NCI-H524 treated with DMSO at 0.1 percent for 48 hours (cell line): ENCODE measurements at places on chromosomes 1 and 21.

DNA sequence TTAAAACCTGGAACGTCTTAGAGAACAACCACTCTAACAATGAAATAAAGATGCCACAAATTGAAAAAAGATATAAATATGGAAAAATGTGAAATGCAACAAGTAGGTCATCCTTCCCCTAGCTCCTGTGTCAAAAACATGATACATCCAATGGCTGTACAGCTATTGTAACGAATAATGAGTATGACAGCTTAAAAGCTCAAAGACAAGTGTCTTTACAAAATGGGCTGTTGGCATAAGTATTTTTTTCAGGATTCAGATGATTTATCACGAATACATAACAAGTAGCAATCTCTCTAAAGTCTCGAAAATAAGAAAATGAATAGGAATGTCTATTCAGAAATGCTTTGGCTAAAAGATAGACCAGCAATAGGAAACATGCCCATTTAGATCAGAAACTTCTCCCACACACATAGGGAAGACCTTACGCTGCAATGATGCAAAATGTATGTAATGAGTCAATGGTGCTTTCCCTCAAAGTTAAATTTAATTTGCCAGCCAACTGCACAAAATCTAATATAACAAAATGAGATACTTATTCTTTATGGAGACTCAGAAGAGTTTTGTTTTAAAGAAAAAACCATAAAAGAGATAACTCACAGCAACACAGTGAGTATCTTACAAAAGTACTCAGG, 8.3 kb downstream of the TGFBR3 start:
- no peak for DNase-seq

DNA sequence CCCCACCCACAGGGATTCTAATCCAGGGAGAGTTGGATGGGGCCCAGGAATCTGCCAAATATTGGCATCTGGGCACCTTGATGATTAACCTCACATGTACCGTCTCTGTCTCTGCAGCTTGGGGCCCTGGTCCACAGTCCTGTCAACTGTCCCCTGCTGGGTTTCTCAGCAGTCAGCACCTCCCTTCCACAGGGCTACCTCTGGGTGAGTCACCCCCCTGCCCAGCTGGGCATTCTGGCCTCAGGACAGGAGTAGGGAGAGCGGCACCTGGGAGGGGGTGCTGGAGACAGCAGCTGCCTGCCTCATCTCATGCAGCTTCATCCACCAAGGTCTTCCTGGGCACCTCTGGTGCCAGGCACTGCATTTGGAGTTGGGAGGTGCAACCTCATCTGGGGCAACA, 100.6 kb upstream of the ACTL8 start:
- DNase-seq = no peak

DNA sequence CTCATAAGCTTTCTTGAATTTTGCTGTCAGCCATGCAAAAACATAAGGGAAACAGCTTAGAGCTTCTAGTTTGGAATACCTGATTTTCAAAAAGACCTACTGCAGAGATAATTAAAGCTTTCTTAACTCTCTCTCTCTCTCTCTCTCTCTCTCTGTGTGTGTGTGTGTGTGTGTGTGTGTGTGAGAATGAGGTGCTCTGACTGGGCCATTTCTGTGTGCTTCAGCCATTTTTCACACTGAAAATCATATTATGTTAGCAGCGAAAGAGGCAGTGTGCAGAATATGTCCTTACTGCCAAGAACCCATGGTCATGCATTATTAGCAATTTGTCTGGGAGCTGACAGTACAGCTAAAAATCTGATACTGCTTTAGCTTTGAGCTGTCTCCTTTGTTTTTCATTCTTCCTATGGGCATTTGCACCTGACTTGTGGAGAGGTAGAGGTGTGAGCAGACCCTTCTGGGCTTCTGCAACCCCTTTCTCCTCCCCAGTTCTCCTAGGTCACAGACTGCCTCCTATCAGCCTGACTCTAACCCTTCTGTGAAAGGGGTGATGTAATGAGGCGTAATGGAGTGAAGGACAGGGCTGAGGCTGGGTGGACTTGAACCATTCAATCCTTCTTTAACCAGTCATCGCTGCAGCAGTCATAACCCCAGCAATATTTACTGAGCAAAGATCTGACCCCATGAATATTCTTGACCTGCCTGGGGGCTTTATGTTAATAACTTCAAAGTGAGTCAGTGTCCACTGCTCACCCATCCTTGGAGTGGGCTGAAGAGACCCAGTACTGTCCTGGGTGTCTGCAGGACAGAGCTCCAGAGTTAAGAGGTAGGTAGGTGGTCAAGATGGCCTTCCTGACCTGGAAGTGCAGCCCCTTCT, 61.2 kb downstream of the SYT6 start:
- DNase-seq = no peak

GRCh38 chr1:185916861-185917260, 182.7 kb downstream of the HMCN1 start:
- DNase-seq = no peak

- DNase-seq = no peak
These were observed 18.1 kb upstream of the EPHA8 start for GRCh38 chr1:22545141-22545540.

DNA sequence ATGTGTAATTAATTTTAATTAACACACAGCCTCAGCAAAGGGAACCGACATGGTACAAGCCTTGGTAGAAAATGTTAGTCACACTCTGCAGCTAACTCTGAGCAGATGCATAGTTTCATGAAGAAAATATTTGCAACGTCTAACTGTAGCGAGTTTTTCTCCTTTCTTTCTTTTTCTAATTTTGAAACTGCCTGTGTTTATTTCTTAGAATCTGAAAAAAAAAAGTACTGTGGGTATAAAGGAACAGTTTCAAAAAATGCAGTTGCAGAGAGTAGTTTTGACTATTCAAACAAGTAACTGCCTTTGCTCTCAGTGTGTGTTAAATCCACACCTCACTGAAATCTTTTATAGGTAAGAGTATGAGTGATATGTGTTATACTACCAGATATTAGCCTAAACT, 149.9 kb upstream of the C1orf105 start:
- DNase-seq = no peak

DNA sequence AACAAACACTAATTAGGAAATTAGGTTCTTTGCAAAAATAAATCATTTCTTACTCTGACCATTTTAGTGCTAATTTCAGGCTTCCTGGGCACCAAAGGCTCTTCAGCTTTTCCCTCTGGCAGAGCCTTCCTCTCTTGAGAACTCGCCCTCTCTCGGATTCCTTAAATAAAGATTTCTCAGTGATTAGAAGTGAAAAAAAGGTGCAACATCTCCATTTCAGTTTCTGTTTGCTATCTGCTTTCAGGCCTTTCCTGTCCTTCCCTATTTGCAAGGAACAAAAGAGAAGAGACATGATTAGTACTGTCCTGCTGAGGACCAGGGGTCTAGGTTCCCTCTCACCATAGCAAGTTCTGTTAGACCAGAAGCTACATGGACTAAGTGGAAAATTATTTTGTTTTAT, 27.8 kb upstream of the CACYBP start:
- no peak for DNase-seq

DNA sequence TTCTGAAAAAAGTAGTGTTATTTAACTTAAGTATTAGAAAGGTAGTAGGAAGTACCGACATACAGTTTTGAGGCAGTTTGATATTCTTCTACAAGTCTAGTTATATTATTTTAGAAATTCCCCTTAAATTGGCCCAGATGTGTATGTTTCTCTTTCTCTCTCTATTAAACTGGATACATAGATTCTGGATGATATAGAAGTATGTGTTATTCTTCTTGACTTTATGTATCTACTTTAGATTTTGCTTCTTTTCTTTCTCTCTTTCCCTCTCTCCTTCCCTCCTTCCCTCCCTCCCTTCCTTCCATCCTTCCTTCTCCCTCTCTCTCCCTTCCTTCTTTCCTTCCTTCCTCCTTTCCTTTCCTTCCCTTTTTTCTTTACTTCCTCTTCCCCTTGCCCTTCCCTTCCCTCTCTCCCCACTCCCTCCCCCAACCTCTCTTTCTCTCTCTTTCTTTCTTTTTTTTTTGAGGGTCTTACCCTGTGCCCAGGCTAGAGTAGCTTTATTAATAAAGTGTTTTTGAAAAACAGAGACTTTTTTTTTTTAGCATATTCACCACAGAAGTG, 124.3 kb downstream of the OSBPL9 start:
- DNase-seq = no peak

GRCh38 chr21:35348686-35349085, 299.6 kb upstream of the RUNX1 start:
- DNase-seq = no peak

DNA sequence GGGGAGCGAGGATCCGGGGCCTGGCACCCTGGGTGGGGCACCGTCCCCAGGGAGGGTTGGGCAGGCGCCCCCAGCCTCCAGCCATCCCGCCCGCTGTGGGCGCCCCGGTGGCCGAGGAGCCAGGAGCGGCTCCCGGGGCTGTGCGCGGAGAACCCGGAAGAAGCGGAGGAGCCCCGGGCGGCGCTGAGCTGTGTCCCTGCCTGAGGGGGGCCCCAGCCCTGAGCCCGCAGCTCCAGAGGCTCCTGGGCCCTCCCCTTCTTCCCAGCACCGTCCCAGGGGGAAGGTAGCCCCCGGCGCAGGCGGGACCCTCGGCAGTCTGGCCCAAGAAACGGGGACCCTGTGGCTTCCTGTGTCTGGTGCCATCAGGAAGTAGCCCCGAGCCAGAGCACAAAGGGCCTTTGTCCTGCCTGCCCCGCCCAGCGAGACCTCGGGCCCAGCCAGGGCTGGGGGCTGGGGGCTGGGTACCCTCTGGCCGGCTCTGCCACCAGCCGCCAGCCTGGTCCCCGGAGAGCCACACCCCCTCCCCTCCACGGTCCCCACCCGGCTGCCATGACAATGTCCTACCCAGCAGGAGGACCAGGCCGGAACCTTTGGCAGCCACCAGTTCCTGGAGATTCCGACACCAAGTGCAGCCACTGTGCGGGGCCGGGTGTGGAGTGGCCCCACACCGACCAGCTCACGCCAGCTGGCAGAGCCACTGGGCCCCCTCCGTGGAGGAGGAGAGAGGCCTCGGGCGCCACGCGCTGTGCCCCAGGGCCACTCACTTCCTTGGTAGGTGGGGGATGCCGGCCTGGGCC, 15.6 kb upstream of the TTLL10 start:
- DNase-seq = no peak

GRCh38 chr1:15696956-15697521, 12.9 kb downstream of the PLEKHM2 start:
- DNase-seq = no peak

- DNase-seq = no peak
These were observed 13.1 kb downstream of the KCND3 start for GRCh38 chr1:111976332-111976731.

DNA sequence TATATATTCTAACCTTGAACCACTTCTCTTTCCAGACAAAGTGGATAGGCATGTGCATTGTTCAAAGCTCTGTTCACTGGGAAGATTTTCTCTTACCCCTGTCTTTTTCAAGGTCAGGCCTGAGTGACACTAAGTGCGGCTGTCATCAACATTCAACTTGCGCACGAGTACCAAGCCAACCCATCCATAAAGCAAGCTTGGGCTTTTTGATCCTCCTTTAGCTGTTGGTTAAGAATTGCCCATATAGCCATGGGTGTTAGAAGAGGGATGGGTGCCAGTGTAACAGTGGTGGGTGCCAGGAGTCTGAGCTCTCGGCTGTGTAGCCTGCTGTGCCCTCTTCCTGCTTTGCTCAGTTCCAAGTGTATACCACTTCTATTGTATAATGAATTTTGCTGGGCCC, 136.1 kb downstream of the GLUL start:
- DNase-seq = no peak

DNA sequence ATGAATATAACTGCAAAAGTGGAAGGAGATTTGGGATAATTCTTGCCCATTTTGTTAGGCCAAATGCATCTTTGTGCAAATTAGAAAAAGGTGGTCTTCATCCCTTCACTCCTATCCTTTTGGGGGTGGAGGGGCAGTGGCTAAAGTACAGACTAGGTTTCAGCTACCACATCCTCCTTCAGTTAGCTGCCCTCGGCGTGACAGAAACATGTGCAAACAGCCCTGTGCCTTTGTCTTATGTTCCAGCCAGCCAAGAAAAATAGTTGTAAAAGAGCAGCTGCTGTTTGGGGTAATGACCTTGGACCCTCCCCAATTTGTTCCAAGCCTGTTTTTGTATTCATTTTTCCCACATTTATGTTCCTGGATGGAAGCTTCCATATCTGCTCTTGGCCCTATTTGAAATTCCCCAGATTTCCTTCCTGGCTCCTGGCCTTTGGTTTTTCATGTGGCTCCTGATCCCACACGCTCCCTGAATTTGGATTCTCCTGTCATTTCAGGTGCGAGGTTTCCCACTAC, 8.3 kb upstream of the LGALS8 start:
- no peak for DNase-seq

DNA sequence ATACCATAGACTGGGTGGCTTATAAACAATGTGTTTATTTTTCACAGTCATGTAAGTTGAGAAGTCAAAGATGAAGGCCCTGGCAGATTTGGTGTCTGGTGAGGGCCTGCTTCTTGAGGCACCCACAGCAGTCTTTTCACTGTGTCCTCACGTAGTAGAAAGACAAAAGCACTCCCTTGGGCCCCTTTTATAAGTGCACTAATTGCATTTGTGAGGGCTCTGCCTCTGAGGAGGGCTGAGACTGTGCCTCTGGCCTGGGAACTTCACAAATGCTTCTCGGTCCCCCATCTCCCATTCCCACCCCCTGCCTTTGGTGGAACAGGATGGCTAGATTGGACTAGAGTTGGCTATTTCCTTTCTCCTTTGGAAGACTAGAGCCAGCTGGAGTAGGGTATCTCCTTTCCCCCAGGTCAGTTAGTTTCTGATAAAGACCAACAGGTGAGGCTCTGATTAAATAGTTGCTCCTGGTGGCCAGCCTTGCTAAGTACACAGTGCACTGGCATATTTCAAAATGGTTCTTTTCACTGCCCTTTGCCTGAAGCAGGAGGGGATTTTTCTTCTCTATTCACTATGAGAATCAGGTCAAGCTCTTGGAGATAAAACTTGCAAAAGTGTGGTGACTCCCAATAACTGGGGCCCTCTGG, 82.9 kb downstream of the PLPPR4 start:
- DNase-seq = no peak

- DNase-seq = no peak
These were observed 224.9 kb downstream of the GREM2 start for GRCh38 chr1:240387051-240387450.

DNA sequence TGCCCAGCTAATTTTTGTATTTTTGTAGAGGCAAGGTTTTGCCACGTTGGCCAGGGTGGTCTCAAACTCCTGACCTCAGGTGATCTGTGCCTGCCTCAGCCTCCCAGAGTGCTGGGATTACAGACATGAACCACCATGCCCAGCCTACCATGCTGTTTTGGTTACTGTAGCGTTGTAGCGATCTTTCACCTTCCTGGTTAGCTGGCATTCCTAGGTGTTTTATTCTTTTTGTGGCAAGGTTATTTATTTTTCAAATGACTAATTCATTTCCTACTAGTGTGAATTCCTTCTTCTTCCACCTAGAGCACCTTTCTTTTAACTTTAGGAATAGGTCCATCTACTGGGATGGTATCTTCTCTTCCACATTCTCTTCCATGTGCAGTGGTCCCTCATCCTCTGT, 29.3 kb downstream of the TMEM200B start:
- no peak for DNase-seq

GRCh38 chr1:31318146-31318545, 21.3 kb downstream of the ZCCHC17 start:
- no peak for DNase-seq

GRCh38 chr1:1110561-1110971, 5.3 kb downstream of the C1orf159 start:
- DNase-seq = no peak
